ENCODE measurements at places on chromosomes 11 and 22.

DNA sequence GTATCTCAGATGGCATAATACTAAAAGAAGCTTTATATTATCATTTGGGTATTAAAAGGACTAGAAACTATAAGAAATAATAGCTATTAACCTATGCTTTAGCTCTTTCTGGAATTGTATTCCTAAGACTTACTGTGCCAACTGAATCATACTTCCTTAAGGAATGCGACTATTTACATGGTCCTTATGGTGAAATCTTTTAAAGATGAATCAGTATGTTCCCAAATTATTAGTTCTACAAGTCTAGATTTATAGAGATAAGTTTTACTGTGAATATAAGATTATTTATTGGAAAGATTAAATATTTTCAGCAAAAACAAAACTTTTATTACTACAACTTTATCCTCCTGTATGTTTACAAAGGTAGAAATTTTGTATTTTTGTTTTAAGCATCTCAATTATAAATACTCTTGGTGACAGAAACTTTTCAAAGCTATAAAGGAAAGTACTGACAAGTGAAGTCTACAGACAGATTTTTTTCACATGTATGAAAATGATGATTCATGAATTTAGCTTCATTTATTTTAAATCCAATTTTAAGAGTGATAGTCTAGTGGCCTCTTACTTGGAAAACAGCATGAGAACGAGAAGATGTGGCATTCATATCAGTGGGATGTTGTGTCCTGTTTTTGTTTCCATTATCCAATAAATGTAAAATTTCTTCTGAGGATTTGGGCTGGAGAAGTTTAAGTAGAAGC lies 17.8 kb downstream of the KIF18A start:
- no peak for DNase-seq

- no peak for DNase-seq
Measured at GRCh38 chr11:71397331-71397860, 50.8 kb downstream of the DHCR7 start.

- no peak for DNase-seq
Measured at GRCh38 chr11:92101920-92102319, 122.7 kb upstream of the FAT3 start.

- no peak for DNase-seq
Measured at GRCh38 chr22:25710501-25710900, 31.5 kb upstream of the MYO18B start.

DNA sequence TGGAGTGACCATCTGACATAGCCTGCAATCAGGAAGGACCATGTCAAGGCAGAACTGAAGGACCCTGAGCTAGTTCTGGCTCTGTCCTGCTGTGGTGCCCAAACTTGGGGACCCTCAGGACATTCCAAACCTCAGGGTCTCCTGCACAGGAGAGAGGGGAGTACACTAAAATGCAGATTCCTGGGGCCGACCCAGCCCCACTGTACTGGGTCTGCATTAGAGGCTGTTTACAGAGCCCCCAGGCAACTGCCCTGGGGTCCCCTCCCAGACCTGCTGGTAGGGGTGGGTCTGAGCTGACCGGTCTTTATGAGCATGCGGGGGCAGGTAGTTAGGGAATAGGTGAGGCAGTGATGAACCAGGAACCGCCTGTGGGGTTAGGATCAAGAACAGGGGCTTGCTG lies 6.8 kb downstream of the TRPM5 start:
- DNase-seq = peak; percentile 26

DNA sequence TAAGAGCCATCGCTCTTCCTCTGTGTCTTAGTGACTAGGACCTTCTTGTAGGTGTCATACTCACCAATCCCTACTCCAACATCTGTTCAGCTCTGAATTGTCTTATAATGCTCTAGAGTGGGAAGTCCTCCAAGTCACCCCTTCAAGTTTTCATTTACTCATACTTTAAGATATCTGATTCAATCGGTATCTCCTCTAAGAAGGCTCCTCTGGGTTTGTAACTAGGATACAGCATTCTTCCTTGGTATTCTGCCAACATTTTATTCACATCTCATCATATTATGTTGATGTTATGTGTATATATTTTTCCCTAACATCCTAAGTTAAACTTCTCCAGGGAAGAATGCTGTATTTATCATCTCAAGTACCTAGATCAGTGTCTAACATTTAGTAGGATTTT lies 662.1 kb downstream of the NTM start:
- no peak for DNase-seq

DNA sequence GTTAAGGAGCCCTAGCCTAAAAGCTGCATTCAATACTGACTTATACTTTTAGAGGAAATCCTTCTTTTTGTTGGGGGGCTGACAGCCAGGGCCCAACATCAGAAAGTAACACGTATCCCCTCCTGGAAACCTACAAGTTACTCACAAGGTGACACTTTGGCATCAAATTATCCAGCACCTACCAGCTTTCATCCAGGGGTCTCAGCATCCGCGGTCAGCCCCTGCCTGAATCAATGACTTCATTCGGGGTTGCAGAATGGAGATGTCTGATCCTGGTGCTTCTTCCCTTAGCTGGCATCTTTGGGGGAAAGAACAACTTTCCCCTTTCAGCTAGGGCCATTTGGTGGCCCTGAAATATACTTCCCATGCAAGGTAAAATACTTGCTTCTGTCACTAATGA lies 5.3 kb upstream of the NAP1L4 start:
- peak; percentile 24 for DNase-seq

DNA sequence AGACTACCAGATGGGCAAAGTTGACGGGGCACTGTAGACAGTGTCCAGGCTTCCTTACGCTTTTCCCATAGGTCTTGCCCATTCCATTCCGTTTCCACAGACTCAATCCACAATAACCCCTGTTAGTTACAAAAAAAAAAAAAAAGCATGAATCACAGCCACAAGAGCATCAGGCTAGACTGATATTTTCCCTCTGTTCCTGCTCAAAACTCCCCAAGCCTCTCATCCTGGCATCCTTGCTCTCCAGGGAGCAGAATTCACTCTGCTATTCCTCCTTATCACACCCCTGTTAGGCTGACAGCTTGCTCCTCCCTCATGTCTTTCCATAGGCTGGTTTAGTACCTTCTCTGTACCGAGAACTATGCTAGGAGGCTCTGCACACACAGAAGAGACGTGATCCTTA lies 42.2 kb downstream of the TMEM123 start:
- no peak for DNase-seq

GRCh38 chr11:129813231-129813791 lies 2.3 kb upstream of the TMEM45B start:
- DNase-seq = no peak

DNA sequence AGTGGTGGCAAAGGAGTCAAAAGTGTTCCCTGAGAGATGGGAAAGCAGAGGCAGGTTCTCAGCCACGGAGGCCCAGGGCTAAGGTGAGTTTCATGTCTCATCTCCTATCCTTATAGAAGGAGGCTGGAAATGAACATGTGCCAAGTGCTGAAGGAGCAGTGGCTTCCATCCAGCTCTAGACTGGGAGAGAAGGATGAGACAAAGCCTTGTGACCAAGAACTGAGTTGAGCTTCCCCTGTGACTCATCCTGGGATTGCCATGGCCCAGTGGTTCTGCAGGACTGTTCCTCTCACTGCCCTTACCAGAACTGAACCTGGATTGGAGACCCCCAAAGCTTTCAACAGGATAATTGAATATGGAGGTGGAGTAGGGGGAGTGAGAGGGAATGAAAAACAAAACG lies 16.7 kb upstream of the OR9Q1 start:
- DNase-seq = no peak

- DNase-seq = no peak
Measured at GRCh38 chr11:124869331-124869730, 4.1 kb downstream of the ROBO3 start.

DNA sequence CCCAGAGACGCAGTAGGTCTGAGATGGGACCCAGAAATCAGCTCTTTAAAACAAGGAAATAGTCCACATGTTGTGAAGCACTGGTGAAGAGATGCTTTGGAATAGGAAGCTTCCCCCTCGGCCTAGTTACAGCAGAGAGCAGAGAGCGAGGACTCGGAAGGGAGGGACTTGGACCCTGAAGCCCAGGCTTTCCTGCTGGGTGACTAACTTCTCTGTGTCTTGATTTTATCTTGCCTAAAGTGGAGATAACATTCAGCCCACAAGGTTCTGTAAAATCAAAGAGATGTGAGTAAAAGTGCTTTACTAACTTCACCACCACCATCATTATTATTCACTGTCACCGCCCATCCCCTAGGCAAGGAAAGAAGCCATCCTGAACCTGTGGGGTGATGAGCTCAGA lies 58.4 kb downstream of the THAP12 start:
- DNase-seq = no peak

DNA sequence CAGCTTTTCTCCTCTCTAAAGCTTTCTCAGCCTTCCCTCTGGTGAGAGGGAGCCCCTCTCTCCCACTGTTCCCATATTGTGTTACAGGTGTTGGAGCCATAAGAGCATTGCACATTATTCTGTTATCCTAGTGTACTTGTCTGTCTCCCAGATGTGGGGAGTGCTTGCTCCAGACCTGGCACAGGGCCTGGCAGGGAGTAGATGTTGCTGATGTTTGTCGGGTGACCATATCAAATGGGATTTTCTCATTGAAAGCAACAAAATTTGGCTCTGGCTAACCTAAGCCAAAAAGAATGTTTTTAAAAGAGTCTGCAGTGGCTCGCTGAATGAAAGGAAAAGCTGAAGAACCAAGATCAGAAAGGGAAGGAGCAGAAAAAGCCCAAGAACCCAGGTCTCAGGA lies 41.1 kb downstream of the CYB5R2 start:
- DNase-seq = no peak

DNA sequence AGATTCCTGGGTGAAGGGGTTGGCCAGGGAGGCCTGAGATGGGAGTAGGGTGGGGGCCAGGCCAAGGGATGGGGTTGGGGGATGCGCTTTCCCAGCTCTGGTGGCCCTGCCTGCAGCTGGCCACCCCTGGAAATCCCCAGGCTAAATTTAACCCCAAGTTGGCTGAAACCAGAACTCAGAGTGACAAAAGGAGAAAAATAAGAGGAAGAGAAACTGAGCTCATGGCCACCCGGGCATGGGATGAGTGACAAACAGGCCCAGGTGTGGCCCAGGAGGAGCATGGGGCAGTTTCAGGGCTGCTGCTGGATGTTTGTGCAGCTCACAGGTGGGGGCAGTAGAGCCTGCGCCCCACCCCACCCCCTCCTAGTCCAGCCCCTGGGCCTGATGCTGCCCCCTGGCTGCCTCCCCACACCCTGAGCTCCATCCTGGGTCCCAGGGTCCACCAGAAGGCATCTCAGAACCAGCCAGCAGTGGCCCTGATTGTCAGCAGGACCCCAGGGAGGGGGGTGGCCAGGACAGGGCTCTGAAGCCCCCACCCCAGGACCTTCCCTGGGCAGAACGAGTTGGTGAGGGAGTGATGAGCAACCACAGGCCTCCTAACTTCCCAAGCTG lies 48.0 kb downstream of the IGLL5 start:
- peak; percentile 46 for DNase-seq

GRCh38 chr11:134069426-134070341 lies 812 bp downstream of the JAM3 start:
- DNase-seq = no peak

DNA sequence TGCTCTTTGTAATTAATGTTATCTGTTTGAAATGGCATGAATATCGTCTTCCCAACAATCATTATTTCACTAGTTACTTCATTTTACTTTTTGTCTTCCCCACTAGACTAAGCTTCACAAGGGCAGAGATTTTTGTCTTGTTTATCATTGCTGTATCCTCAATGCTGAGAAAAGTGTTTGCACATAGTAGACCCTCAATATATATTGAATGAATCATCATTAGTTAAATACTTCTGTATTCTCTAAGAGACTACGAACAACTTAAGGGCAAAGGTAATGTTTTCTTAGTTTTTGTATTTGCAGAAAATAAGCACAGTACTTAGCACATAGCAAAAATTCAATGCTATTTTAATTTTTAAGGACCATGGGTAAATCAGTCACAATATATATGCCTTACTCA lies 95.9 kb downstream of the CCDC73 start:
- DNase-seq = no peak

DNA sequence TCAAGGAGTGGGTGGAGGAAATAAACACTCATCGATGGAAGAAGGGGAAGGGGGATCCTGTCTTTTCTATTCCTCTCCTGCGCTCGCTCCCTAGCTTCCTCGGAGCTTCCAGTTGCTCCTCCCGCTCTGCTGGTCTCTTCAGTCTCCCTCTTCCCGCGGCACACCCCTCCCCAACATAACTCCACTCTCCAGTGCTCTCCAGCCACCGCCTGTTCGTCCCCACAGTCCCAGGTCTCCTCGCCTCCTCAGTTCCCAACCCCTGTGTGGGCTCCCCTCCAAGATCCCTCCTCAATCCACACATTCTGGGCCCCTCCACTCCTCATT lies 438 bp downstream of the ZW10 start:
- DNase-seq = peak; percentile 64

DNA sequence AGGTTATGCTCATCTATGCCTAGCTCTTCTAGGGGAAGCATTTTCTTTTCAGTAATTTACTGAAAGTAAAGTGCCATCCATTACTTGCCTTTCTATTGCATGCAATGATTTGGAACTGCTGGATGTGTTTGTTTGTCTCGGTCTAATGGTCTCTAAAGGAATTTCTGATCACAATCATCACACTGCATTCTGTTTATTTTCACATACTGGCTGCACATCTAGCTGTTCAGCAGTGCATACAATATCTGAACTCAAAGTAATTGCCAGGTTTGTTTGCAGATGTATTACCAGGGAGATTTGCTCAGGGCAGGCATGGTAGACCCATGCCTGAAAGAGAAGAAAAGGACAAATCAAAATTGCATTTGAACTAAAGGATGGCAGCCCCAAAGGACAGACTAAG lies 36.4 kb upstream of the CWF19L2 start:
- DNase-seq = no peak

- DNase-seq = no peak
Measured at GRCh38 chr22:32745251-32745995, 56.1 kb upstream of the TIMP3 start.

- DNase-seq = no peak
Measured at GRCh38 chr11:40029391-40029790, 1430.1 kb downstream of the LRRC4C start.

DNA sequence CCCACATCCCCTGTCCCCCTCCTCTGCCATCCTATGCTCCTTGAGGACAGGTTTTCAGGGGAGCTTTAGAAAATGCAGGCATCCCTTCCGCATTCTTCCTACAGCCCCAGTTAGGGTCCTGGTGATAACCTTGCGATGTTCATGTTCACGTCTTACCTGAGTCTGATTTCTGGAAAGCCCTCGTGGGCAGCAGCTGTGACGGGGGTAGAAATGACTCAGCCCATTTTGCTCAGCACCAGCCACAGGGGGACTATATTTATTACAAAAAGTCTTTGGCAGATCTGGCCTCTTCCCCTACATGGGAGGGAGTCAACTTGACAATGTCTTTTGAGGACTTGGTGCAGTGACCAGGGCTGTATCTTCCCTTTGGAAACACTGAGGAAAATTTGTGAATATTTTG lies 12.3 kb downstream of the PKNOX2 start:
- DNase-seq = no peak

GRCh38 chr11:80024119-80024518 lies 583.3 kb upstream of the TENM4 start:
- DNase-seq = no peak

DNA sequence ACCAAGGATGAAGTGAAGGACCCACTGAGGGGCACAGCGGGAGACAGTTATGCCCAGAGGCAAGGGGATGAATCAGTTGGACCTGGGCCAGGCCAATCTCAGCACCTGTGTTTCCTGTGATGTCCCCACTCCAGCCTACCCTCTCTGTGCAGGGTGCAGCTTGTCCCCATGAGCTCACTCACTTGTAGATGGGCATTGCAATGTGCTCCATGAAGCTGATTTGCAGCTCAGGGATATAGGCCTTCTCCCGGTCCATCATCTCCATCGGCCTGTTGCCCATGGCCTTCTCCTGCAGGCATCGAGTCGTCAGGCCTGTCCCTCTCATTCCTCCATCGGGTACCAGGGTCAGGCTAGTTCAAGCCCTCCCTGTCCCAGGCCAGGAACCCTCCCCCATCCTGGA lies 96.2 kb downstream of the PDE2A start:
- DNase-seq = no peak

GRCh38 chr11:2734181-2735052 lies 34.6 kb upstream of the KCNQ1OT1 start:
- no peak for DNase-seq

Data from right lobe of liver (tissue), 6 donors.